ENCODE measurements at places on chromosomes 6 and 20.
A peak's percentile ranks its signal among the peaks of the same experiment; 100 is the strongest.

DNA sequence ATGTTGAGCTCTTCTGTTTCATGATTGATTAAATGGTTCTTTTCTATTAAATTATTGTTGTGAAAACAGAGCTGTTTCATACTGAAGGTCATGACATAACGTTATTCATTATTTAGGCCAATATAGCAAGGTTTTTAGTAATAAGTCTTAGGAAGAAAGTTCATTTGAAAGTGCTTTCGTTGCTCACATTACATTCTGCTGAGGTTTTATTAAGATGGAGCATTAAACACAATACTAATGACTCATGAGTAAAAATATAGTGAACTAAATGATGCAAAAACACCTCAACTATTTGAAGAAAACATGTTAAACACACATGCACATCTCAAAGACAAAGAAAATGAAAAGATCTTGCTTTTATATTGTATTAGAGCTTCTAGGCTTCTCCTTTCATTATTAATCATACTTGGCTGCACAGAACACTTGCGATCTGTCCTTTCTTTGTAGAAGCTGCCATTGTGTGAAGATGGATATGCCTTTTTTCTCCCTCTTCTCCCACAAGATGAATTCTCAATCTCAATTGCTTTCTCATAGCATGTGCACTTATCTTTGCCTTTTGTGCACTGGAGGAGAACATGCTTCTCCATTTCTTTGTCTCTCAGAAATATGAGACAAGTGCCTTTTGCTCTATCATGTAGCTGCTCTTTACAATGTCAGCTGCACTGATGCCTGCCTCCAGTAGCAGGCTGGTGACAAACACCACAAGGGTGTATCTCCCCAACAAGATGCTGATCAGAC is 312.4 kb downstream of the PHF3 start:
- no peak for DNase-seq

GRCh38 chr6:125918230-125918629 is 38.3 kb upstream of the HINT3 start:
- no peak for DNase-seq

DNA sequence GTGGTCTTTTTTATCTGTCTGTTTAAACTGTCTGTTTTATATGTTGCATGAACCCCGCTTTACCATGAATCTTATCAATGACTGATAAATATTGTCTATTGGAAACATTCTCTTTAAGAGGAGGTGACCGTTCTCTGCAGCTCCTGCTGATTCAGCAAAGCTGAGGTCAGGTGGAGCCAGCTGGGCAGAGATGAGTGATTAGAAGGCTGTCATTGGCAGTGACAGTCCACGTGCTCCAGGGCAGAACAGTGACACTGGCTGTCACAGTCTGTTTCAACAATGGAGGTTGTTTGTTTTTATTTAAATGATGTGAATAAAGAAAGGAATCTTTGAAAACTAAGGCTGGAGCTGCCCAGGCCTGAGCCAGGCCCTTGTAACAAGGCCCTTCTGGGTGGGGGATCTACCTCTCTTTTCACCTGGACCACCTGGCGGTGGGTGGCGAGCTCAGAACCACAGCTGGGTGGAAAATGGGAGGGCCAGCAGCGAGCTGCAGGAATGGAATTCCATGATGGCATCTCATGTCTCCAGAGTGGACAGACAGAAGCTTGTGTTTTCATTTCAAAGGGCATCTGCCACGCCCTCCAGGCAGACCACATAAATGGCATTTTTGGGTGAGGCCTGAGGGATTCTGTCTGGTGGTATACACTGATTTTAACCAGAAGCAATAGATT is 12.6 kb downstream of the SYNJ2 start:
- DNase-seq: no peak

DNA sequence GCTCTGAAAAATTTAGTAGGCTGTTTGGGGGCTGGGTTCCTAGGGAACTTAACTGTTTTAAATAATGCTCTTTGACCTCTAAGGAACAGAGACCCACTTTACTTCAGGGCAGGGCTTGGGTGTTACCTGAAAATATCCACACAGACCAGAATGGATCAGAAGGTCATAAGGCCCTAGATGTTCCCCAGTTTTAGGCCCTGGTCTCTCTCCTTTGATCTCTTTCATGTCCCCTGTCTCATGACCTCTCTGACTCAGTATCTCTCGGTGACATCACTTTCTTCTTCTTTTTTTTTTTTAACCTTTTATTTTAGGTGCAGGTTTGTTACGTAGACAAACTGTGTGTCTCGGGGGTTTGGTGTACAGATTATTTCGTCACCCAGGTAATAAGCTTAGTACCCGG is 272.1 kb upstream of the SGK1 start:
- DNase-seq: no peak

- no peak for DNase-seq
These were observed 153.4 kb downstream of the DTNBP1 start for GRCh38 chr6:15509335-15509933.

DNA sequence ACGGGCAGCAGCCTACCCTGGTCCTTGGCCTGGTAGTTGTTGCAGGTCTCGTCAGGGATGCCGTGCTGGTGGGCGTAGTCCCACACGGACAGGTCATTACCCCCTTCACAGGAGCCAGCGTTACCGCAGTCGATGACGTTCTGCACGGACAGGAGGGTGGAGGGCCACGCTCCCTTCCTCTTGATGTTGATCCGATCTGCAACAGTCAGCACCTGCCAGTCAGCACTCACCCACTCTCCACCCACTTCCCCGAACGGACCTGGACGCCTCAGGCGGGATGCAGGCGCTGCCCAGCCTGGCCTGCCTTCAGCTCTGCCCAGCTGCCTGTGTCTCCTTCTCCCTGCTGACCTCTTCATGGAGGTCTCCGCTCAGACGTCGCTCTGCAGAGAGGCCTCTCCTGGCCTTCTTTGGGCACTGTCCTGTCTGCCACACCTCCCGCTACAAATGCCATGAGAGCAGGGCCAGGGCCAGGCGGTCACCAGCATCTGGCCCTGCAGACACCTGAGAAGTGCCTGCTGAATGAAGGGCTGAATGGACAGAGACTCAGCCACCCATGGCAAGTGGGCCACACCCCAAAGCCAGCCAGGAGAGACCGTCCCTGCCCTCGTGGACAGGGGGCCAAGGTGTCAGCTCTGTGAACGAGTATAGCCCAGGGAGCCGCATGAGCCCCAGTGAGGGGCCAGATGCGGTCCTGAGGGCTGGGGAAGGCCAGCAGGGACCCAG is 5.4 kb downstream of the CTSZ start:
- DNase-seq: no peak

DNA sequence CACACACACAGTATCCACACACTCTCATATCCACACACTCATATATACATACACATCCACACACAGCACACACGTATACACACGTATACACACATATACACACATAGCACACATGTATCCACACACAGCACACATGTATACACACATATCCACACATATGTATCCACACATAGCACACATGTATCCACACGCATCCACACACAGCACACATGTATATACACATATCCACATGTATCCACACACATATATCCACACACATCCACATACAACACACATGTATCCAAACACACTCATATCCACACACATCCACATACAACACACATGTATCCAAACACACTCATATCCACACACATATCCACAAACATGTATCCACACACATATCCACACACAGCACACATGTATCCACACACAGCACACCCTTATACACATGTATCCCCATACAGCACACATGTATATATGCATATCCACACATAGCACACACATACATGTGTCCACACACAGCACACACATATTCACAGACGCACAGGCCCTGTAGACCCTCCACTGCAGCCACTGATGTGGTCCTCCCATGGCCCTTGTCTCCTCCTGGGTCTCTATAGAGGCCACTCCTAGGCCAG is 172.1 kb downstream of the CDH4 start:
- no peak for DNase-seq

DNA sequence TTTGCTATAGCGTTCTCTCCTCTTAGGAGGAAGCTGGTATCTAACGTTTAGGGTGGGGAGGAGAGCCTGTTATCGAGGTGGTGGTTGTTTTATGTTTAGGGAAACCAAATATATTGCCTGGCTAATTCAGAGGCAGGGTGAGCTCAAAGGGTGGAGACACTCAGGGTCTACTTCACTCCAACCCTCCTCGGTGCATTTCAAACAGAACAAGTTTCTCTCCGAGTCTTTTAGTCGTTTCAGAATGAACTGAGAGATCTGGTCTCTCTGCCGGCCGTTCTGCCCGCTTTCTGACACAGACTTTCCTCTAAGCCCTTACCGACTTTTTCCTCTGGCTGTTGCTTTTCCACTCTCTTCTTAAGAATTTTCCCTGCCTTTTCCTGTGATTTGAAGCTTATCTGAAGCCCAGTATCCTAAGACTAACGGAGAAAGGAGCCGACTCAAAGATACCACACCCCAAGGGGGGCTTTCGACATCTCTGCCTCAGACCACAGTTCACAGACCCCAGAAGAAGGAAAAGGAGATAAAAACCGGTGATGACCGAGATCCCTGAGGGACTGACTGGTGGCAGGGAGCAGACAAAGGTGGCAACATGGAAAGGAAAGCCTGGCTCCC is 865 bp downstream of the STK38 start:
- DNase-seq: peak; percentile 53

GRCh38 chr6:159349915-159350314 is 180.7 kb downstream of the FNDC1 start:
- DNase-seq: no peak

GRCh38 chr6:116388924-116389323 is 18.2 kb downstream of the DSE start:
- no peak for DNase-seq

DNA sequence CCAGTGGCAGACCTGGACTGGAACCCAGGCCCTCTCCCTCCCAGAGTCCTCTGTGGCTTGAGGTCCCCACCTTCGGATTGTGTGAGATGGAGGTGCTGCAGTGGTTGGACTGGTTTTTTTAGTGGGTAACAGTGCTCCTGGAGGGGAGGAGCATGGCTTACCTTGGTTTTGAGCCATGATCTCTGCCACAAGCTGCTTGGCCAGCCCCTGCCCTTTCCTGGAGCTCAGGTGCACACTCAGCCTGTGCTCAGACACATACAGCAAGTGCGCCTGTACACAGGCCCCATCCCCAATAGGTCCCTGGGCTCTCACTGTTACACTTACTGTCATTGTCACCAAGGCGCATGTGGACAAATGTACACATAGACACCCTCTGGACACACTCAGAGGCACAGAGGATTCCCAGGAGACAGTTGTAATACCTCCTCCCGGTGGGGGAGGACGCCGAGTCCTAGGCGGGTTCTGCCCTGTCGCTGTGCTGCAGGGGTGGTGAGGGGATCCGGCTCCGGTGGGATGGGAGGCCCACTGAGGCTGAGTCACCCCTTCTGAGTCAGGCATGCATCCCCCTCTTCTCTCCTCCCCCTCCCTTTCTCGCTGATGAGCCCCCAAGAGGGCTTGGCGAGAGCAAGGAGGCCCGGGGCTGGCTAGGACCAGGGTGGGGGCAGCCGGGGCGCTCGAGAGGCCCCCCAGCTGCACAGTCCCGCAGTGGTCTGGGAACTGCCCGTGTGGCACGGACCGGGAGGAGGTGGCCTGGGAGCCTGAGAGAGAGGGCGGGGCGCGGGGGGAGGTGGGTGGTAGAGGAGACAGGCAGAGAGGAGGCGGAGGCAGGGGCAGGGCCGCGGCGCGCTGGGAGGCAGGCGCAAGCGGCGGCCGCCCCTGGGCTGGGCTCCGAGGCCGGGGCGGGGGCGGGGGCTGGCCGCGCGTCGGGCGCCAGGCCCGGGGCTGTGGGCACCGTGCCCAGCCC is 522 bp upstream of the EPB41L1 start:
- DNase-seq: peak; percentile 46

Data from activated T-cell treated with anti-CD3 and anti-CD28 coated beads, Interleukin-2, amount 50 U/mL, for 48 hours (primary cell).